ENCODE measurements at places on chromosomes 2 and 18. TPM values are rescaled to one million over a fixed set of nuclear protein-coding genes. Genes with fewer than 3 reads are reported as not detected.

Gene C2orf66
- total RNA-seq, result 1.1 TPM

Gene NR4A2
- total RNA-seq, result 0.58 TPM

Gene PIK3C3
- total RNA-seq, result 51.1 TPM

Gene ALLC
- not detected for total RNA-seq

Gene PROKR1
- total RNA-seq, result not detected

- no peak for DNase-seq
These were observed 99.6 kb downstream of the SGPP2 start for GRCh38 chr2:222523783-222524544.

DNA sequence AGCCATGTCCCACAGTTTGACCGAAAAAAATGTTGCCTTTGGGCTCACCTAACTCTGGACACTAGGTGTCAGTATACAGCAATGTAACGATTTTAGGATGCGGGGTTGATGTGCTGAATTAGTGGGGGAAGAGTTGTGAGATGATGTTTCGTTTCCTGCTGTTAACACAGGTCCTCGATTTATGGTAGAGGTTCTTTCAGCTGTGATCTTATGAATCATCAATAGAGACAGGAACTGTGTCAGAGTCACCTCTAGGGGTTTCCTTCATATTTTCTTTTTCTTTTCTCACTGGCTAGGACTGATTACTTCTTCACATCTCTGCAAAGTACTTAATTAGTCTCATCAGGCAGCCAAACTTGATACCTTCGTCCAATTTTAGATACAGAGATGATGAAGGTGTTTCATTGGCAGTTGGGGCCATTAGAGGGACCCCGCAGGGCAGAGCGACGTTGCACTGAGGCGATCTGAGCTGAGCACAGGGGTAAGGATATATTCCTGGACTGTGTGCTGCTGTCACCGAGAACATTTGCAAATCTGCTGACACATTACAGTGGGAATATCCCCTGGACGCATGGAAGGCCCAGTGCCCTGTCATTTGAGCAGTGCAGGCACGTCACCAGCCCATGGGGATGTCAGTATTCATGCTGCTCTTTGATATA is 10.2 kb upstream of the MMADHC start:
- DNase-seq, result peak; percentile 63

DNA sequence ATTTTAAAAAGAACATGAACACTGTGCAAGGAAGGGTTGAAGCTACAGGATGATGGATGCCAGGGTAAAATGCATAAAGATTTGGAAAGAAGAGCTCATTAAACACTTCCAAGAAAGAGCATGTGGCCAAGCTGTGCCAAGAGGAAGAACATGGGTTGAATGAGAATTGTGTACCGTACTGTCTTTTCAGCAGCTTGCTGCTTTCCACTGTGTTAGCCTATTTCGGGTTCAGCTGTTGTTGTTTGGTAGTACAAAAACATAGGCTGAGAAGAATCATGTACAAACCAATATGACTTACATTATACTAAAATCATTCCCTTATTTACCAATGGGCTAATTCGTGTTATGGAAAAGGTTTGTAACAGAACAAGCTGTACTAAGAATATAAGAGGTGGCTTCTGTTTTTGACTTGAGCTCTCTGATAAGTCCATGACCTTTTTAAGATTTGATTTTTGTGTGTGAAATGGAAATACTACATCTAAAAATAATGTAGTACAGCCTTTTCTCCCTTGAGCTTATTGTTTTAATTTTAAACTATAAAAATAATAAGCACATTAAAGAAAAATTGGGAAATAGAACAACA is 188.3 kb upstream of the STON1 start:
- no peak for DNase-seq

GRCh38 chr2:7243276-7243675 is 326.1 kb downstream of the RNF144A start:
- DNase-seq, result no peak

DNA sequence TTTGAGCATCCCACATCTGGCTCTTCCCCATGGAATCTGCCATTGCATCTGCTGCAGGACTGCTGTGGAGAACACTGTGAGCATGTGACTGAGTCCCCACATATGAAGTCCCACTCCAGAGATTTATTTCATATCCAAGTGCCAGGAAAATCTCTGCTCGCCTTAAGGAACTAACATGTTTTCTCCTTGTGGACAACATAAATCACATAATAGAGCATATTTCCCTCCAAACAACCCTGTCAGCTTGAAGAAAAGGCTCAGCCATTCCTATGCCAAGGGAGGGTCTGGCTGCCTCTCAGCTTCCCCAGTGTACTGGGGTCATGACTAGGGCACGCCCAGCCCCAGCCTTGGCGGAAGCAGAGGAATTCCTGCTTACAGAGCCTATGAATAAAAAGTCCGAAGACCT is 193.7 kb downstream of the DNER start:
- DNase-seq, result no peak

- no peak for DNase-seq
These were observed 931.0 kb upstream of the LRRTM1 start for GRCh38 chr2:81235601-81236000.

- DNase-seq, result no peak
These were observed 581.4 kb upstream of the PIK3C3 start for GRCh38 chr18:41373612-41374011.

DNA sequence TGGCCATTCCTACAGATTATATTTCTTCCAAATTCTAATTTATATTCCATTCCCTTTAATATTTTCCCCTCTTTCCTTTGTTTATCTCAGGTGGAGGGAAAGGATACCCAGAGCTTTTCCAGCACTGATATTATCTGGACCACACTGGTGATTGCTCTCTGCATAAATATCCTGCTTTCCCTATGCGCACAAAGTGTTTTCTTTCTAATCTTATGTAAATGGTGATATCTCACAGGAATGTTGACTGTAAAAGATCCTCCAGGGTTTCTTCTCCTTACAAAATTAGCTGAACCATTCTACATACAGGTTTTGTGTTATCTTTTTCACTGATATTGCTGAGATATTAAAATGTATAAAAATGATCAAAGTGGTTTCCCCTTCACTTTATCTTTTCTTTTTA is 59.1 kb upstream of the GALNT13 start:
- no peak for DNase-seq

Data from glomerular endothelial cell (primary cell).